ENCODE measurements at places on chromosomes 3 and 15.

- no peak for DNase-seq
Measured at GRCh38 chr15:82048811-82049210, 3.0 kb upstream of the MEX3B start.

GRCh38 chr3:32275506-32275905 is 37.0 kb downstream of the CMTM8 start:
- DNase-seq, result no peak

DNA sequence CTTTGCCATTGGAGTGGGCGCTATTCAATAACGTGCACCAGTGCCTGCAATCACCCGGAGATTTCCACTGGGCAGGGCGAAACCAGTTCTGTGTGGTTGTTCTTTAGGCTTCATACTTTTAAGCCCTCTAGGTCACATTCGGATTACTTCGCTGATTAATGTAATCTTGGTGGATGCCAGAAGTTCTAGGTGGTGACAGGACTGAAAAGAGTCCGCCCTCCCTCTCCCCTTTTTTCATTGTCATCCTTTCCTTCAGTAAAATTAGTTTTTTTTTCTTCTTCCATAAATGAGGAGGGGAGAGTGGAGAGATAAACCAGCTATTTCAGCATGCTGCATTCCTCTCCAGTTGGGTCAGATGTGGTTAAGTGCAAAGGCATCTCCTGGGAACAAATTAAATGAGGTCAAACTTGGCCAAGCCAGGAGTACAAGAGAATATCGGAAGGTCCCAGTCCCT is 2.3 kb upstream of the SLC2A2 start:
- DNase-seq, result peak; percentile 76

DNA sequence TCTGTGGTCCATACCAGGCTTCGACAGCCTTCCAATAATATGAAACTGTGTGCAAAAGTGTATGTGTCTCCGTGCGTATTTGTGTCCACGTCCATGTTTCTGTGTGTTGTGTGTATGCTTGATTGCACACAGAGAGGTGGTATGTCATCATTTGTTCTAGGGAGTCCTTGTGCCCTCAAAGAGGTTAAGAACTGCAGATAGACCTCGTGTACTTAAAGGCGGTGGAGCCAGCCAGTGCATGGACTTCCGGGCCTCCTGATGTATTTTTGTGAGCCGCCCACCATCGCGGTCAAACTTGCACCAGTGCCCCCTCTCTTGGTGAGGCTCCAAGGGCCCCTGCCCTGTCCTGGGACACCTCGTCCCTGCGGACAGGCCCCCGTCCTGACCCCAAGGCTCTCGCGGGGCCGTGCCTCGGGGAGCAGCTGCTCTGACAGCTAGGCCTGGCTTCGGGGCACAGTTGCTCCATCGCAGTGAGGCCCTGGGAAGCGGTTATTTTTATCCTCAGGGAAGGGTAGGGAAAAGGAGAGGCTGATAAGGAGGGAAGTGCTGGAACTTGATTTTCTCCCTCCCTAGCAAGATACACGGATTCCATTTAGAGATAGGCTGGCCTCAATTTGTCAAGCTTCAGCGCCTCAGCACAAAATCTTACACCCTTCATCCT is 1.2 kb upstream of the RYK start:
- no peak for DNase-seq

GRCh38 chr3:56322862-56323261 is 145.4 kb downstream of the ERC2 start:
- no peak for DNase-seq

GRCh38 chr3:49600781-49601180 is 46.5 kb downstream of the BSN start:
- no peak for DNase-seq

DNA sequence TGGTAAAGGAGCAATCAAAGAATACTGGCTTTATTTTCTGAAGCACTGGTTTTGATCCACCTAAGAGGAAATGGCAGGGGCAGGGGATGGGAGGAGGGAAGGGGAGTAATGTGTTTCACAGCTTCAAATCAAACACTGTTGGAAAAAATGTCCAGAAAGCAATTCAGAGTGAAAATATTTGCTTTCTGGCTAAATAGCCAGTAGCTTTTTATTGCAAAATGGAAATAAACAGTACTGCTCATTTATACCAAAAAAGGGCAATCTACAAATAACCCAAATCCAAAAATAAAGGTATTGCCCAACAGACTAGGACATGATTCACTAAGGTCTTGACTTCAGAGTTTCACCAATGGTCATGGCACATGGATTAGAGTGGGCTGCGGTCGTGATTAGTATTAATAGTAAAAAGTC is 279.3 kb upstream of the THBS1 start:
- DNase-seq, result peak; percentile 77

Data from AG04449 (cell line).